ENCODE measurements at places on chromosomes 12 and 14. TPM values are rescaled to one million over a fixed set of nuclear protein-coding genes. Genes with fewer than 3 reads are reported as not detected.
A peak's percentile ranks its signal among the peaks of the same experiment; 100 is the strongest.

- DNase-seq: no peak
Observed at GRCh38 chr14:20472536-20473169, 3.4 kb downstream of the PNP start.

GRCh38 chr12:105418821-105419291 is 88.4 kb downstream of the C12orf75 start:
- DNase-seq: peak; percentile 44

DNA sequence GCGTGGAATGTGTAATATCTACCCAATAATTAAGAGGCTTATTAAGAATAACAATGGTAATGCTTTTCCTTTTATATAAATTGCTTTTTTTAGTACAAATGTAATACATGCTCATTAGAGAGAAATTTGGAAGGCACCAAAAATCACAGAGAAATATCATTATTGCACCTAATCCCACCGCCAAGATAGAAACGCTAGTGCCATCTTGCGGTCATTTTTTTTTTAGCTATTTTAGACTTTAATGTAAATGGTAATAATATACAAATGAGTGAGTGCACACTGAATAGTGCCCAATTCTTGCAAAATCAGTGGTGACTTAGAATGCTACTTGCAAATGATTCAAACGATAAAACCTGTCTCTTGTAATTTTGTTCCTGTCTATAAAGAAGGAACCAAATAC is 576.8 kb upstream of the TMEM132C start:
- DNase-seq: no peak

GRCh38 chr14:96905825-96906224 is 108.6 kb downstream of the VRK1 start:
- DNase-seq: no peak

DNA sequence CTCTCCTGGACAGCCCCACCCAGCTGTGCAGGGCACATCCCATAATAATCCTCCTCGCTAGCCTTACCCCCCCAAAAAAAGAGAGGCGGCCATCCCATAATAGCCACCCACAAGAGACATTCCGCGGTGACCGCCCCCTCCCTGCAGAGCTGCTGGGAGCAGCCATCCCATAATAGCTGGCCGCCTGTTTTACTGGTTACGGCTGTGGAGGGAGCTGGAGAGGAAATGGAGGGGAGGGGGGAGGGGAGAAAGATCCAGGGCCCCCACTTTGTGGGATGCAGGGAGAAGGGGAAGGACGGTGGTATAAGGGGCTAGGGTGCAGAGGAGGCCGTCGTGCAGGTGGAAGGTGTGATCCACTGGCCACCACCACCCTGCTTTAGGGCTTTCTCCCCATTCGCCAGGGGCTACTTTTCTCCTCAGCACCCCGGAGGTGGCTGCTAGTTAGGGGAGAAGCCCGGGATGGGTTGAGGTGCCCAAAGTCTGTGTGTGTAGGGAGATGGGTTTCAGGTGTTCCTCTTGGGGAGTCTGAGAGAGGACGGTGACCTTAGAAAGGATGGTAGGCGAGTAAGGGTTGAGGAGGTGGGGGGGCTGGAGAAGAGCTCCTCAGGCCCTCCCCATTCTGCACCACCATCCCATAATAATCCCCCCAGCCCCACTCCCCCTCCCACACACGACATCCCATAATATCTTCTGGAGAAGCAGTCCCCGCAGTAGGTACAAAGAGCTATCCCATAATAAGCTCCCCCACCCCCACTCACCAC is 6.0 kb upstream of the CHD4 start:
- DNase-seq: peak; percentile 74

- no peak for DNase-seq
Observed at GRCh38 chr12:32588604-32589003, 90.5 kb upstream of the DNM1L start.

DNA sequence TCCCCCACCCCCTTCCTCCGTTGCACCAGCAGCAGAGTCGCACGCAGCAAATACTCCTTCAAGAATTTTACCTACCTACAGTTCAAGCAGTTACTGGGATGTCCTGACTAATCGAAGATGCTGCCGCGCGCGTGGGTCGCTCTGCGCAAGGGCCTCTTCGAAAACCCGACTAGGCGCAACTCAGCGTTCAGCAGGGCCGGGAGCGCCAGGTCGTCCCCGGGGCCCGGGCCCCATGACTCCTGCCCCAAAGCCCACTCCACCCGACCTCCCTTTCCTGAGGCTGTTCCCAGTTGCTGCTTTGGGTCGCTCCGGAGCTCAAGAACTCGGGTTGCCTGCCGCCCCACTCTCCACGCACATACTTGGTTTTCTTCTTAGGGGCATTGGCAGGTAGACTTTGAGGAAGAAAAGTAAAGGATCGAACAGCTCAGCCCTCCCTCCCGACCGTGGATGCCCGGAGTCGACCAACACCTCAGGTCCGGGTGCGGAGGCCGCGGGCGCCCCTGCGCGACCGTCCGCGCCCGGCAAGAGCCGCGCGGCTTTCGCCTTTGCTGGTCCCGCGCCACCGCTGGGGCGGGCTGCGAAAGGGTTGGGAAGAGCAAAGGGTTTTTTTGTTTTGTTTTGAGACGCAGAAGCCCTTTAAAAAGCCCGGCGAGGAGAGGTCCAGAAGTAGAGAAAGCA is 1.9 kb downstream of the BMP4 start:
- DNase-seq: peak; percentile 46

The TMEM229B gene
- 1.1 TPM for total RNA-seq

- no peak for DNase-seq
Observed at GRCh38 chr14:71638523-71639196, 293.6 kb upstream of the RGS6 start.

Measured in GM23248 (cell line).